Activated naive CD8-positive, alpha-beta T cell treated with anti-CD3 and anti-CD28 coated beads, Interleukin-2, amount 50 U/mL, for 16 hours (primary cell): ENCODE measurements at places on chromosomes 4 and X.

DNA sequence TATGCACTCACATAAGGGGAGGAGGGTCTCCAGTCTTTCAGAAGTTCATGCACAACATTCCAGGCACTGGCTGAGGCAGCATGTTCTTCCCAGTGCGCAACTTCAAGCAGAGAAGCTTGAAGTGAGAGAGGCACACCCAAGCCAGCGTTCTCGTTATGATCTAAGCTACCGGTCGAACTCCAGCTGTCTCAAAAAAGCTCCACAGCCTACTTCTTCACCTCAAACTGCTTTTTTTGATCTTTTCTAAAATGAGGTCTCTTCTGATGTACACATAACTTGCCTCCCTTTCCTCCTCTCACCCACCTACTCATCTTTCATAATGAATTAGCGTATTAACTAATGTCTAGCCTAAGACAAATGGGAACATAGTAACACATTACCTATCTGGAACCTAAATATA, 25.3 kb downstream of the GPC4 start:
- DNase-seq, result no peak

DNA sequence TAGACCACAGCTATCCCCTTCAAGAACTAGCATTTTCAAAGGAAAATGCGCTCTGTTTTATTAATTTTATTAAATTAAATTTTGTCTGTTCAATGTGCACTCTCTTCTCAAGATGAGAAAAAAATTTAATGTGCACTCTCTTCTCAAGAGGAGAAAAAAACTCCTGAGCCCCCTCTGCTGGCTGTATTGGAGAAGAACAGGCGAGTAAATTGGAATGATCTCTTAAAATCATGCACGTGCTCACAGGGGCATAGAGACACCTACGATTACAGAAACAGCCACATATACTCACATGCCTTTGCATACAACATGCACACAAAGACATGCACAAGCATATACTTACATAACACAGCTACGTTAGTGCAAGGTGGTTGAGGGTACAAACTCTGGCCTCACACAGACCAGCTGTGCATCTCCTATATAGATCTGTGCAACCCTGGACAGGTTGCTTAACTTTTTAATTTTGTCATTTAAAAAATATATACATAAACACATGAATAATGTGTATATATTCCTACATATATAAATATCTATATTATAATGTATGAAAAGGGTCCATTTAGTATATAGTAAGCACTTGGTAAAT, 176.2 kb upstream of the CXorf66 start:
- DNase-seq, result no peak

DNA sequence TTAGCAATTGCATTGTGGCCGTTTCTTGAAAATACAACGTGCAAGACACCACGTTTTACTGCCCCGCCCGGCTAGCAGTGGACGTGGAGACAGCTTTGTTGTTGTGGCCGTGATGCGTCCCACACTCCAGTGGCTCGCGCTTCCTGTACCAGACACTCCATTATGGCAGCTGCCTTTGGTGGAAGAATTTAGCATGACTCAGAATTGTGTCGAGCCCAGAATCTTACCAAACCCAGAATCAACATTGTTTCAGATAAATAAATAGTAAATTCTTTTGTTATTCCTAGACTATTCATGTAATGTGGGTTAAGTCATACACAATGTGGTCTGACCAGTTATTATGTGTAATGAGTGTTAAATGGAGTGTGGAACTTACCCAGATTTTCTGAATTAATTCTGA, 25.3 kb upstream of the S100P start:
- DNase-seq, result no peak

DNA sequence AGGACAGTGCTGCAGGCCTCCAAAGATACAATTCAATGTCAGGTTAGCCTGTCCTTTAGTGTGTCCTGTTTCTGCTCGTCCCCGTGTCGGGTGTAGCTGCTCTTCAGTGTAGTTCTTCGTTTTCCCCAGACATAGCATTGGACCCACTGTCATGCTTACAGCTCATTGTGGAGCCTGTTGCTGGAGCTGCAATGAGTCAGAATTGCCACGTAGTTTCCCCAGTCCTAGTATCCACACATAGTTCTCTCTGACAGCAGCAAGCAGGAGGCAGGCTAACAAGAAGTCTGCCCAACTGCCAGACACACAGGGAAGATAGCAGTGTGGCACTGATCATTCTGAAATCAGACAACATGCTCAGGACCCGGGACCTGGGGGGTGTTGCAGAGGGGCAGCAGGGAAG, 49.2 kb downstream of the MOSPD2 start:
- DNase-seq, result no peak

- DNase-seq, result no peak
Observed at GRCh38 chr4:1207157-1207470, 34.7 kb upstream of the SPON2 start.

DNA sequence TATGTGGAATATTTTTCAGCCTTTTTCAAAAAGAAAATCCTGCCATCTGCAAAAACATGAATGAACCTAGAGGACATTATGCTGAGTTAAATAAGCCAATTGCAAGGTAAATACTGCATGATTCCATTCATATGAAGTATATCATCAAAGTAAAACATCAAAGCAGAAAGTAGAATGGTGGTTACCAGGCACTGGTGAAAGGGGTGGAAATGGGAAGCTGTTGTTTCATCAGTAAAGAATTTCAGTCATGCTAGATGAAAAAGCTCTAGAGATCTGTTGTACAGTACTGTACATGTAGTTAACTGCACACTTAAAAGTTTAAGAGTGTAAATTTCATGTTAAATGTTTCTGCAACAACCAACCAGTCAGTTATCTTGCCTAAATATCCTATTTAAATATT, 196.8 kb upstream of the ADGRL3 start:
- no peak for DNase-seq

DNA sequence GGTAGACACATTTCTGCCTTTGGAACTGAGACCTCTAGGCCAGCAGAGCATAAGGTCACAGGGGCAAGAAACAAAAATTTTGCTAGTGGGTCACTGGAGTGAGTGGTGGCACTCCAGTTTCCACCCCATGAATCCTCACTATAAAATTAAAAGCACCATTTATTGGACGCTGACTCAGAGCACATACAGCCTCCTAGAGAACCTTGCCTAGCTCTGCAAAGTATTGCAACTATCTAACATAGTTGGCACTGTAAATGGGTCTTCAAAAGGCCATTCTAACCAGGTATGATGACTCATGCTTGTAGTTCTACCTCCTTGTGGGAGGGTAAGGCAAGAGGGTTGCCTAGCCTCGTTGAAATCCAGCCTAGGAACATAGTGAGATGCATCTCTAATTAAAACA, 25.1 kb downstream of the RRAGB start:
- DNase-seq, result no peak

DNA sequence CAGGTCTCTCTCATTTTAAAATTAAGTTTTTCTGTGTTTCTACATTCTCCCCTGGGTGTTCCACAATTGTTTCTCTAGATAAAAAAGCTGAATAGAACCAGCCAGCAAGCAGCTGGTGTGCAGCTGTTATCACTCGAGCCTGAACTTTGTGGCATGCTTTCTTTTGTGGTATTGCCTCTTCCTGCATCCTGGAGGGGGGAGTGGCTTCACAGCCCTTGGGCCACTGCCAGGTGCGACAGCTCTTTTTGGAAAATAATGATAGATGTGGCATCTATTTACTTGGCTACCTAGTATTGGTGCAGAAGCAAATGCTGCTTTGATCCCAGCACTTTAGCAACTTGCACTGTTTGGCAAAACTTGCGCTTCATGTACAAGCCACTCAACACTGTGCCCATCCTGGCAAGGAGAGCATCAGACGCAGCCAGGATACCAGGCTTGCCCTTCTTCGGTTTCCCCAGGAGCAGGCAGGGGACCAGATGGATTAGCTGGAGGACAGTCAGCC, 69.4 kb downstream of the HMGB2 start:
- no peak for DNase-seq

DNA sequence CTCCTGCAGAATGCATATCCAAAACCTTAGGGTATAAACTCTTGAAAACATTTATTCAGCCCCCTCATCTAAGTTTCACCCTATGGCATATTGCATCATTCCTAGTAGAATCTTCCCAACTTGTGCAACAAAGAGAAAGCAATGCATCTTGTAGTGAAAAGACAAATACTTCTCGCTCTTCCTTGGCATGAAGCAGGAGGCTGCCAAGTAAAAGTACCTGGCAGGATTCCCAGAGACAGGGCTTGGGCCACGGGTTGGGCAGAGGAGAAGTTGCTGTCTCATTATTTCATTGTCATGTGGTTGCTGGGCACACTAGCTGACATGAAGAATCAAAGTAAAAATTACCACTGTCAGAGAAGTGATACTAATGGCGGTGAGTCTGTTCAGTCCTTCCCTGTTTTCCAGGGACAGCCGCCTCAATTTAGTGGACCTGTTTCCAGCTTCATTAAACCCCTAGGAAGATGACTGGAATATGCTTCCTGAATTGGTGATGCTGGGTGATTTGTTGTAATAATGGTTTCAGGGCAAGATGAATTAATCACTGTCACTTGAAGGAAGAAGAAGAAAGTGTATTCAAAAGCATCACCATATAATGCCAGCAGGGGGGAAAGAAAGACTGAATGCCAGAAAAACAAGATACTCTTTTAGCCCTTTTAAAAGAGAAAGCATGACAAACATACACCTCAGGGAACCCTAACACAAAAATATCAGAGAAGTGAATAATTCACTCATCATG, 380.5 kb upstream of the IGFBP7 start:
- no peak for DNase-seq

GRCh38 chr4:14829795-14830194, 172.5 kb upstream of the CPEB2 start:
- no peak for DNase-seq

GRCh38 chr4:158259955-158260575, 49.8 kb downstream of the TMEM144 start:
- DNase-seq, result no peak

GRCh38 chr4:87090305-87090704, 130.1 kb downstream of the KLHL8 start:
- DNase-seq, result no peak

GRCh38 chr4:1378559-1379231, 27.5 kb downstream of the NKX1-1 start:
- no peak for DNase-seq

GRCh38 chr4:77154065-77154464, 2.9 kb upstream of the CCNG2 start:
- no peak for DNase-seq

GRCh38 chr4:60930866-60931265, 269.3 kb upstream of the ADGRL3 start:
- DNase-seq, result no peak

DNA sequence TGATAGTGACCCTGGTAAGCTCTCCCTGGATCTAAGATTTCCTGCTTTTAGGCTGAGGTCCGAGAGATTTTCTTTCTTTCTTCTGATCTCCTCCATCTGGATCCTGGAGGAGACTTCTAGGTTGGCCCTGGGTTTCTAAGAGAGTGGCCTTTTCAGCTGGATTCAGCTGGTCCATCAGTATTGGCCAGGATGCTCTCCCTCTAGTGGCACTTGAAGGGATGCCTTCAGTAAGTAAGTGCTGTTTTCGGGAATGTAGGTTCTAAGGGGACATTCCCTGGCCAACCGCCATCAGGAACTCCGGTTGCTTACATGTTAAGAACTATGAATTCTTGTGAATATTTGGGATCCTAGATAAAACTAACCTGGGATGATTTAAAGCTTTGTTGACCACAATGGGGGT, 56.9 kb downstream of the SERTM2 start:
- no peak for DNase-seq

- no peak for DNase-seq
Observed at GRCh38 chr4:13601048-13601447, 26.5 kb downstream of the BOD1L1 start.

- DNase-seq, result no peak
Observed at GRCh38 chr4:113026556-113026955, 22.9 kb upstream of the ANK2 start.

DNA sequence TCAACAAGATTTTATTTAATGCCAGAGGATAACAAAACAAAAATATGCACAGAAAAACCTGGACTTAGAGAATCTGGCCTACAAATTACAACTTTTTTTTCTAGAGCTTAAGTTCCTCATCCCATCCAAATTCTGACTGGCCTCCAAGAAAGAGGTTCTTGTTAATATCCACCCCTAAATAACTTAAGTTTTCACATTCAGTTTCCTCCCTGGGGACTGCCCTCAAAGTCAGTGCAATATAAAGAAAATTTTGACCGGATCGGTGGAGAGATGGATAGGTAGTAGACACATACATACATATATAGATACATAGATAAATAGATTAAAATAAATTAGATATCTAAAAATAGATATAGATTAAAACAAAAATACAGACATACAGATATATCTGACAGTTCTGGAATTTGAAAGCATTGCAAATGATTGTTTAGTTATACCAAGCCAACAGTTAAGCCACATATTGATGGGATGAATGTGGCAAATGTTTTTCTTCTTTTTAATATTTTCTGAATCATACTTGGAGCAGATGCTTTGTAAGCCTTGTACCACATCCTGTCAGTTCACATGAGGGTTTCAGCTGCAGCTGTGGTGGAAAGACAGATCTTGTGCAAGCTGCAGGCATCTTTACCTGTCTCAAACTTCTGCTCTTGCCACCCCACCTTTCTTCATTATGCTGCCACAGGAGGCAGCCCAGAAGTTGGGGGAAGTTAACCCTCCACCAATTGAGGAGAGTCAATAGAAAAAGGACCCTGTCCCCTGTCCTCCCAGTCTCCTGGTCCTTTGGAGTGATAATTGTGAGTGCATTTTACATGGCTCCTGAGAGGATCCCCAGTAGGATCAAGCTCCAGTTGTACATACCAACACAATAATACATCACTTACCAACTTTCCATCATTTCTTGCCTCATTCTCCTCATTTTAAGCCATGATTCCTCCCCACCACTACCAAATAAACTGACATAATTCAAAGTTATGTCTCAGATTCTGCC, 58.5 kb upstream of the PRDM8 start:
- DNase-seq, result peak; percentile 8

DNA sequence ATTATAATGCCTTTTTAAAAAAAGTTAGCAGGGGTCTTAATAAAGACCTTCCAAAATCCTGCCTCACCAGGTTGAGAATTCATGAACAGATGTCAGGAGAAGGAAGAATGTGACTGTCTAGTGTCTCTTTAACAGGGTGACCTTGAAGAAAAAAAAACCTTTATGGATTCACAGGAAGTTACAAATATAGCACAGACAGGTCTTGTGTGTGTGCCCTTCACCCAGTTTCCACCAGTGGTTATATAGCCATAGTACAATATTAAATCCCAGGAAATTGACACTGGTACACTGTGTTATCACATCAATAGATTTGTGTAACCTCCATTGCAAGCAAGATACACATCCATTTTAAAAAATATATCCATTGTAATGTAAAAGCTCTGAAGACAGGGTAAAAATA, 43.7 kb downstream of the HADH start:
- DNase-seq, result no peak

- no peak for DNase-seq
Observed at GRCh38 chr4:169071747-169072146, 61.7 kb upstream of the CBR4 start.
